ENCODE measurements at places on chromosomes 2 and 18. TPM values are rescaled to one million over a fixed set of nuclear protein-coding genes. Genes with fewer than 3 reads are reported as not detected.

DNA sequence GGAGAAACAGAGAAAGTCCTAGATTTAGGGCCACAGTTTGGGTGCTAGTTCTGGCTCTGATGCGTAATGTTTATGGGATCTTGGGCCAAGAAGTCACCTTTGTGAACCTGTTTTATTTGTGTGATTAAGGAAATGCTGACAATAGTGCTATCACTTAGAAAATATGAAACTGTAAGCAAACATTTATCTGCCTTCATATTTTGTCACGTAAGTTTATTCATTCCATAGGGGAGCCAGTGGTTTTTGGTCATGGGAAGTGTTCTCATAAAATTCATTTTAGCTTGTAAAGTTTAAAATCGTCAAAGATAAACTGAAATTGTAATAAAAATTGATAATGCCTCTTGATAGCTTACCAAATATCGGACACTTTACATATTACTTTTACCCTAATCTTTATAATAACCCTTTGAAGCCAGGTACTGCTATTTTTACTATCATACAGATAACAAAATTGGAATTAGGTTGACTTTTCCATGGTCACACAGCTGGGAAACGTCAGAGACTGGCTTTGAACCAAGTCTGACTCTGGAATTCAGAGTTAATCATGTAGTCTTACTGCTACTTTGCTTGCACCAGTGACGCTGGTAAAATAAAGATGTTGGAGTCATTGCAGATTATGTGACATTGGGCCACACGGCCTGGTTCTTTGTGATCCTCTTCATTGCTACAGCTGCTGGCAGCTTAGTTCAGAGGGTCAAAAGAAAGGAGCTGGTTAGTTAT, 99.7 kb downstream of the ICA1L start:
- DNase-seq = no peak

Gene STK25
- 165 TPM for total RNA-seq

Gene ITPRIPL1
- total RNA-seq = 7.5 TPM

Gene GCG
- not detected for total RNA-seq

DNA sequence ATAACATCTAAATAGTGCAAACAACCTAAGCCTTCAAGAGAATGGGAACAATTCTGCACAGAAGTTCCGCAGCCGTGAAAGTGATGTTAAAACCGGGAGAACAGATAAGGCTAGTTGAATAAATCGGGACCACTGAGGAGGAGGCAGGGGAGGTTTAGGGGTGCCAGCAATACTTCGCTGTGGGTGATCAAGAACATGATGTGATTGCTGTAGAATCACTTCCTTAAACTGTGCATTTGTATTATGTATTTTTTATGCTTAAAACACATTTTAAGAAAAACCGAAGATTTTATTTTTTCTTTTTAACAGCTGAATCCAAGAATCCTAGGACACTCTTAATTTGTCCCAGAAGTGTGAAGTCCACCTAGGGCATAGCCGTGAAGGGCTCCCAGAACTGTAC, 33.6 kb downstream of the TTC32 start:
- no peak for DNase-seq

DNA sequence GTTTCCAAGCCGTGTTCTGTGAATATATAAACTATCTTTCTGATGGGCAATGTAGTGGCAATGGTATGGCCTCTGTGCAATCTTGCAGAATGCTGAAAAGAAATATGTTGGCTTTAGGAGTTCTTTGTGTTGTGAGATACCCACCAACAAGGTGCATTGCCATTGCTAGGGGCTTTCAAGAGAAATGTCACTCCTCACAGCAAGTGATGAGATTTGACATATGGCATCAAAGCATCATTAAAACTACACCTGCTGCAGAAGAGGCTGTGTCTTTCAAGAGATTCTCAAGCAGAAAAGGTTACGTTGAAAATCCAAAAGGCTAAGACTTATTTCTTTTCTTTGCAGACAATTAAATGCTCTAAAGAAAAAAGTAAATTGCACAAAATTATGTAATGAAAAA, 1110.8 kb downstream of the CBLN2 start:
- no peak for DNase-seq

DNA sequence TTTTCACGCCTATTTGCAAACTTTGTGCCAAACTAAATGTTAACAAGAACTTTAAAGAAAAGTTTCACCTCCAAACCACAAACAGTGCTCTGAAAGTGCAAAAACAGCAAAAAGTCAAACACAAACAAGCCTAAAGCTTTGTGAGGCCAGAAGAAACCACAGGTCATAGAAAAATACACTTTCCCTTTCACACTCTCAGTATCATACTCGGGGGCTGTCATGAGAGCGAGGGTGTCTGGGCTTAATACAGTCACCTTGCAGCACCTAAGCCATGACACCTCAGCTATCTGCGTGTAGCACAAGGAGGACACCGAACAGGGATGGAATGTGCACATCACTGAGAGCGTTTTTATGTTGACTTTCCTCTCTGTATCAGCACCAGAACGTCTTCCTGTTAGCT, 26.6 kb upstream of the SEH1L start:
- no peak for DNase-seq

Gene MBOAT2
- 116 TPM for total RNA-seq

DNA sequence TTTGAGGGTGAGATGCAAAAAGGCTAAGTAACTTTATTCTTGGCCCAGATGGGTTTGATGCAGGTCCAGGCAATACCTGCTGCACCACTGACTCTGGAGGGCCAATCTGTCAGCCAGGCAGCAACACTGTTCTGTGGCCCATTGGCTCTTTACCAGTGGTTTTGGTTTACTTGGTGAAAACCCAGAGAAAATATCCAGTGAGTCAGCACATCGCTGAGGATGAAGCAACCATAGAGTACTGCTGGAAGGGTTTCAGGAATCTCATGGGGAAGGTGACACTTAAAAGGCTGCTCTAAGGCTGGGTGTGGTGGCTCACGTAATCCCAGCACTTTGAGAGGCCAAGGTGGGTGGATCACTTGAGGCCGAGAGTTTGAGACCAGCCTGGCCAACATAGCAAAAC, 192.5 kb upstream of the FAM98A start:
- DNase-seq = no peak

Gene FBXO15
- total RNA-seq = 6.5 TPM

Gene SPDYA
- 1.5 TPM for total RNA-seq

DNA sequence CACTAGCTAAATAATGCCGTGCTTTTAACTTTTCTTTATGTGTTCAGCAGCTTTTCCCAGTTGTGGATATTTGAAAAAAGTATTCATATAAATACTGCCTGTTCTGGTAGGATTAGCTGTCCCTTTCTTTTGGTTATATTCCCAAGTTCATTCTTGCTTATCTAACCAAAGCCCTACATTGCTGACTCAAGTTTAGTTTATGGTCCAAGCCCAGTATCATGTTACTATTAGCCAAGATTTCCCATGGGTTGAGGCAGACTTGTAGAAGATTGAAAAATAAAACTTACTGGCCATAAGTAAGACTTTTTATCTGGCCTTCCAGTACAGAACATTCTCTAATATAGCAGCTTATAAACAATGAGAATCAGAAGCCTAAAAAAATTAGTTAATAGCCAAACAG, 49.7 kb upstream of the NFE2L2 start:
- DNase-seq = no peak

Gene ECEL1
- 23.5 TPM for total RNA-seq

Gene SRBD1
- total RNA-seq = 43.9 TPM

Gene SOCS6
- total RNA-seq = 30.7 TPM

GRCh38 chr2:7045601-7046590, 128.7 kb downstream of the RNF144A start:
- DNase-seq = no peak

DNA sequence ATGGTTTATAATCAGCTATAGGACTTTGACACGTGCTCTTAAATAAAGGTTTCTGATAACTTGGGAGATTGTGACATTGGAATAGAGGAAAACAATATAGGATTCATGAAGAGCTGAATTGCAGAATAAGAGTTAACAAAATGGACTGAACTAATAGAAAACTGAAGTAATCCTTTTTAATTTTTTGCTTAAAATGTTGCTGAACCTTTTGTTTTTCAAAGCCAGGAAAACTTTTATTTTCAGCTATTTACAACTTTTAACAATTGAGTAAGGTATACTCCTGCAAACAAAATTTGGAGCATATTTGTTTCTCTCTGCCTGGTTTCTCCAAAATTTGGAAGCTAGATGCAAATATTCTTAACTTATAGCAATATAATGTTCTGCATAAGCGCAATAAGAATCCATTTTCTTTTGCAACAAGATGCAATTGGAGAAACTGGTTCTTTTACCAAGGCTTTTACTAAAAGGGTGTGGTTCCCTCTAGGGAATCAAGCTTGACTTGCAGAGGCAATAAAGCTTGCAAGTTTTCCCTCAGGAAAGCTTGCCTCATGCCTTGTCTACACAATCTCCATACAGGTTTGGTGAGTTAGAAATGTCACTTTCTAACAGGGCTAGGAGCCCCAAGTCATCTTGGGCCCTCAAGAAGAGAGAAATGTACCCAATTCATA, 10.3 kb upstream of the PDK1 start:
- no peak for DNase-seq

DNA sequence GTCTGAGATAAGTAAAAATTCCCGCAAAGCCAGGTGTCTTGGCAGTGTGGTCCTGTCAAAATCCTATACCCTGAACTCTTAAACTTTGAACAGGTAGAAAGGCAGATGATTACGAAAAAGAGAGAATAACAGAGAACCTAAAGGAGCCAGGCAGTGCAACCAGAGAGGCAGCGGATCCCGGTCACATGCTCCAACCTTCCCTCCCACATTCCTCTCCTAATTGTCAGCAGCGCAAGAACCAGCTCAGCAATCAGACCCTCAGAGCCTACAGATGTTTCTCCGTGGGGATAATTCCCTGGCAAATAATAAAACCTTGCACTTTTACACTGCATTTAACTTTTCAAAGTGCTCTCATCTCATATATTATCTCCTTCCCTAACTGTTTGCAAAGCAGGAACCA, 124.8 kb downstream of the EPHA4 start:
- DNase-seq = no peak

GRCh38 chr2:101961338-101962191, 30.2 kb upstream of the IL1R2 start:
- DNase-seq = no peak

GRCh38 chr2:229869226-229869625, 52.6 kb downstream of the TRIP12 start:
- no peak for DNase-seq

- DNase-seq = no peak
These were observed 98.2 kb downstream of the MRO start for GRCh38 chr18:50721451-50722120.

- no peak for DNase-seq
These were observed 42.4 kb upstream of the COL5A2 start for GRCh38 chr2:189221811-189222467.

GRCh38 chr2:439077-439476, 151.2 kb upstream of the ALKAL2 start:
- no peak for DNase-seq

Gene STAM2
- total RNA-seq = 59.7 TPM

Gene KATNAL2
- 7.5 TPM for total RNA-seq

GRCh38 chr2:196263181-196263747, 91.9 kb upstream of the STK17B start:
- no peak for DNase-seq

Gene BARD1
- total RNA-seq = 49.8 TPM

DNA sequence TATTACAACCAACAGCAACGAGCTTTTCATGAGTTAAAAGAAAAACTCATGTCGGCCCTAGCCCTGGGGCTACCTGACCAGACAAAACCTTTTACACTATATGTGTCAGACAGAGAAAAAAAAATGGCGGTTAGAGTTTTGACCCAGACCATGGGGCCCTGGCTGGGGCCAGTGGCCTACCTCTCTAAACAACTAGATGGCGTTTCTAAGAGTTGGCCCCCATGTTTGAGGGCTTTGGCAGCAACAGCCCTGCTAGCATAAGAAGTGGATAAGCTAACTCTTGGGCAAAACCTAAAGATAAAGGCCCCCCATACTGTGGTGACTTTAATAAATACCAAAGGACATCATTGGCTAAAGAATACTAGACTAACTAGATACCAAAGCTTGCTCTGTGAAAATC, 39.3 kb downstream of the TFPI start:
- DNase-seq = no peak

- DNase-seq = no peak
These were observed 56.5 kb downstream of the AGAP1 start for GRCh38 chr2:235550378-235550760.

GRCh38 chr2:235722869-235723268, 229.0 kb downstream of the AGAP1 start:
- no peak for DNase-seq

DNA sequence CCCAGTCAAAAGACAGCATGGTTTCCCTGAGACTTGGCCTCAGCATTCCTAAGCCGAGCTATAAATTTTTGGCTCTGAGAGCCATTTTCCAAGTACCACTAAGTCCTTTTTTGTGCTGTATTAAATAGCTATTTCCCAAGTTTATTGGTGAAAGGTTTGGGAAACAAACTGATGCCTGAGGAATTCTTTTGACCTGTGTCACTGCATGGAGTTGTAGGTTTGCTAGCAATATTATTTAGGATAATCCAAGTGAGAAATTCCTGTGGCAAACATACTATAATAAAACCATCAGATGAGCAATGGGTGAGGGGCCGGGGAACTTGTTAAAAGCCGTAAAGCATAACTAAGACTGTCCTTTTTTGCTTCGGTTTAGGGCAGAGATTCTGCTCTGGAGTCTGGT, 28.4 kb downstream of the ARHGAP28 start:
- DNase-seq = no peak

DNA sequence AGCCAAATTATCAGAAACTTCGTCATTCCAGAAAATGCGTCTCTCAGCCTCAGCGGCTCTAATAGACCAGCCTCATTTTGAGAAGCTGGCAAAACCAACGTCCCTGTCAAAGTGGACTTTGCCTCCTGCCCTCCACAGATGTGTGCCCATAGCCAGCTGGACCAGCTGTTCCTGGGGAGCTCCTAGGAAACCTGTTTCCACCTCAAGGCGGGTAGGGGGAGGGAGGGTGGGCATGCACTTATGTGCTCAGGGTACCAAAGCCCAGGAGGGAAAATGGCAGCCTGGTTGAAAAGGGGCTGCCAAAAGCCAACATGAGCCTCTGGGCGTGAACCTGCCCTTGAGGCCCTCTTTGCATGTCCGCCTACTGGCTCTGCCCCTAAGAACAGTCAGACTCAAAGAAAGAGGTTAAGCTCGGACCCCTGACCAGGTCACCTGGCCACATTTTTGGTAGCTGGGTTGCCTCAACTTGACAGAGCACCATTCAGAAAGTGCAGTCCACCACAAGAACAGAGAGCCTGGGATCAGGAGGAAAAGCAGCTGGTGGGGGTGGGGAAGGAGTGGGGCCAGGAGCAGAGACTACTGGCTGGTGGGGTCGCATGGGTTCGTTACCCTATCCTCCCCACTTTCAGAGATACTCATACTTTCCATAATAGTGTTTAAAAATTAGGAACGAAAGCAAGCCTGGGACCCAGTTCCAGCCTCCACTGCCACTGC, 3.5 kb downstream of the PER2 start:
- no peak for DNase-seq

Gene DLGAP1
- total RNA-seq = 16.5 TPM

Gene RFX8
- total RNA-seq = 0.66 TPM

Gene PMAIP1
- total RNA-seq = 1.3 TPM

All from spinal cord (tissue), 10 donors.